ENCODE measurements at places on chromosomes 2 and 18.

DNA sequence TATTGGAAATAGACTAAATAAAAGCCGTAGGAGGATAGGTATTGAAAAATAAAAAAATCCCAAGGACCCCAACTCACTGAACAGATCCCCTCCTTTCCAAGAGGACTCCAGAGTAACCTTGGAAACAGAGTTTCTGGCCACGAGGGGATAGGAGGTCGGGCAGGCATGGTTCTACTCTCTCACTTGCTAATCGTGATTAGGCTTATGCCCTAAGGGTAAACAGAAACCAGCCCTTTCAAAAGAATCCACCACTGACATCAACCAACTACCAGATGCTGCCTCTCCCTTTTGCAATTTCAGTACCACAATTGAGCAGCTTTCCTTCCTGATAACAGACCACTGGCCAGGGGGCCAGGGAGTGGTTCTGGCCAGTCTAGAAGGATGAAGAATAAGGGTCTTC is 477.8 kb downstream of the EIPR1 start:
- peak; percentile 74 for DNase-seq

GRCh38 chr2:199282309-199282708 is 175.4 kb downstream of the SATB2 start:
- DNase-seq: no peak

DNA sequence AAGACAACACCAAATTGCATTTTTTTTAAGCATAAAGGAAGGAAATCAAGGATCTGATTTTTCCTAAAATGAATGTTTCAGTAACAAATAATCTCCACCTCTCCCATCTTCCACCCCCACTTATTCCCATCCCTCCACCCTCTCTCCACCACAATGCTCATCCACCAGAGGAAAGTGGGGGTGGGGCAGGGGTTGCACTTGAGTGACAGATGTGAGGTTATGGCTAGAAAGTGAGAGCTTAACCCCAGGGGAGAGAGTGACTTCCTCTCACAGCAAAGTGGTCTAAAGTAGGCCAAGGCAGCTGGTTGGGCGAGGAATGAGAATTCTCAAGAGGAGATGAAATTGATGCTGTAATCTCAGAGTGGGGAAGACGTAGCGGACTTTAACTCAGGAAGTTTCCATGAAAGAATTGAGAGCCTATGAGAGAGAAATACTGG is 104.7 kb downstream of the HNRNPLL start:
- DNase-seq: no peak

GRCh38 chr2:159147690-159148089 is 138.8 kb downstream of the WDSUB1 start:
- DNase-seq: no peak

- no peak for DNase-seq
Observed at GRCh38 chr2:66530651-66531050, 95.7 kb downstream of the MEIS1 start.
